ENCODE measurements at places on chromosomes 1 and 21.

DNA sequence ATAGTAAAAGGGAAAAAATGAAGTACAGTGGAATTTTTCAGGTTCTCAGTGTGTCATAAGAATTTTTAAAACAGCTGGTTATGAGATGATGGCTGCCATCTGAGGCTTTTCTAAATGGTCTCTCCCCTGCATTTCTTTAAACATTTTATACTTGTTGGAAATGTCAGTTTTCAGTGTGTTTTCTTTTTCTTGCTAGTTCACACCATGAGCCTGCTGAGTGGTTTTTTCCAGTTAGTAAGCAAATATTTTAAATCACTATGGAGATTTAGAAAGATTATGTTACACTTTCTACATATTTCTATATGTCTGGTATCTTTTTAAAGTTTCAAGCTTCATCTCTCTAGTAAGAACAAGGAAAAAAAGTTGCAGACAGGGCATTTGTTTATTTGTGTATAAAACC is 9.6 kb downstream of the RBM15 start:
- DNase-seq: no peak

- no peak for DNase-seq
These were observed 9.1 kb upstream of the SLC19A1 start for GRCh38 chr21:45551316-45551715.

DNA sequence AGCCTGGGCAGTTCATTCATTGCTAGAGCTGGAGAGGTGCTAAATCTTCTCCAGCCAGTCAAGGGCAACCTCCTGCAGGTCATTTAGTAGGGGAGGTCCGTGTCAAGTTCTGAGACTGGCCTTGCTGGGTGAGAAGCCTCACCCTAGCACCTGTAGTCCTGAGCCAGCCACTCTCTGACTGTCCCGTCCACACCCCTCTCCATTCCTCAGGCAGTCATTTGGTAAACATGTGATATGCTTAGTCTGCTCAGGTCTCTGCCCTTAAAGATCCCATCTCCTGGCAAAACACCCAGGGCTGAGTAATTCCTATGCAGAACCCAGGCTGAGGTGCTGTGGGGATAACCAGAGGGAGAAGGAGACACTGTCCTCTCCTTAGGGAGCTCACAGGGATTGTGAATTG is 13.7 kb upstream of the IGFN1 start:
- DNase-seq: no peak

DNA sequence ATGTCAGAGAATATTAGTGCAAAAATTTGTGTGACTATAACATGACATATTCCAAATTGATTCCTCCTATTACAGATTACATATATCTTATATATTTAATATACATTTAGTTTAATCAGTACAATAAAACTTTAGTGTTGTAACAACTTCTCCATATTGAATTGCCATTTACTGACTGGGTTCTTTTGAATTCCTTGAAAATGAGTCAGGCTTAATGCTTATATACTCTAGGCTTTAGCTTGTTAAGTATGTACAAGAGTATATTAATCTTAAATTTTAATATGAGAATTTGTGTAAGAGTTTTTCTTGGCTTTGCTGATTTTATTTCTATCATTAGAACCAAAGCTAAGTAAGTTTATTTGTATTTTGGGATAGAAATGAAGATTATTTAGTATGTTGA is 40.3 kb downstream of the XPR1 start:
- no peak for DNase-seq

- no peak for DNase-seq
These were observed 80.7 kb downstream of the MRPL37 start for GRCh38 chr1:54280651-54281050.

DNA sequence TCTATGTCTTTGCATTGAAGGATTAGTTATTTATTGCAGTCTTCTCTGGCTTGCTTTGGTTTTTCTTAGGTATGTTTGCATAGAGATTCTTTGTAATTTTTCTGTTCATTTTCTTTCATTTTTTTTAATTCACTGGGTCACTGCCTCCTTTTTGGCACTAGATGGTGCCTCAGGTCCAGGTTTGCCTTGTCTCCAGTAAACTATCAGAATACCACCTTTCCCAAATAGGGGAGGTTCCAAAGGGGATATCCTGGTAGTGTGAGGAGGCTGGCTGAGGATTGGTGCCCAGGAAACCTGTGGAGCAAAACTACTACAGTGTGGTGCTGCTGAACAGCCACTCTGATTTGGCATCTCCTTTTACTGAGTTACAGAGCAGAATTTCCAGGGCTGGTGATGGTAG is 257.1 kb downstream of the KCTD3 start:
- no peak for DNase-seq

DNA sequence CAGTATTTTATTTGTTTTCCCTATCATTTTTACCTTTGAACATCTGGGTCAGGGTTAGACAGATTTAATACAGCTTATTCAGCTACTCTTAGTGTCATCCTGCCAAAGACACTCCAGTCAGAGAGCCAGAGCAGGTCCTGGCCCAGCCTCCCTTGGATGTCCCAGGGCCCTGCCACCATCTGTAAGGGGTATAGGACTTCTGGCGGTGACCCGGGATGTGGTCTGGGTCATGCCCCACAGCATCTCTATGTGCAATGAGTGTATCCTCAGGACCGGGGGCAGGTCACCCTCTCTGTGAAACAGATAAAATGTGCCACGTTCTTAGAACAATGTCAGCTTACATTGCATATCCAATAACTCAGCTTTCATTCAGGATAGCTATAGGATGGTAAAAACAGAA is 37.8 kb upstream of the PRSS38 start:
- DNase-seq: no peak

- peak; percentile 63 for DNase-seq
These were observed 46.3 kb downstream of the GPA33 start for GRCh38 chr1:167043752-167044488.

DNA sequence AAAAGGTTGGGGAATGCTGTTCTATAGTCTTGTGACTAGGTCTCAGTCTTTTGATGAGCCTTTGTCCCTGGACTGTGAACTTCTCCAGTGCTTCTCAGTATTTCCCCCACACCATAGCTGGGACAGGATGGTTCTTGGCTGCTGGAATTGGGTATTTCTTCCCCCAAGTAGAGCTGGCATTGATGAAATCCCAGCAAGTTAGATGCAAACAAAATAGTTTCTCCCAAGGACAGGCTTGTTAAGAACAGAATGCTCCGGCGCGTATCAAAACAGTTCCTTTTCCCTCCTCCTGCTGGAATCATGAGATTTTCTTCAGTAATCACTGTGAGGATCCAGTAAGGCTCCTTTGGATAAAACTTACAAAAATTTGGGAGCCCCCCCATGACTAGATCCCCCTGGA is 162.6 kb downstream of the PIK3R3 start:
- DNase-seq: no peak

- DNase-seq: peak; percentile 31
These were observed 5.8 kb downstream of the TTC13 start for GRCh38 chr1:230972855-230973271.

DNA sequence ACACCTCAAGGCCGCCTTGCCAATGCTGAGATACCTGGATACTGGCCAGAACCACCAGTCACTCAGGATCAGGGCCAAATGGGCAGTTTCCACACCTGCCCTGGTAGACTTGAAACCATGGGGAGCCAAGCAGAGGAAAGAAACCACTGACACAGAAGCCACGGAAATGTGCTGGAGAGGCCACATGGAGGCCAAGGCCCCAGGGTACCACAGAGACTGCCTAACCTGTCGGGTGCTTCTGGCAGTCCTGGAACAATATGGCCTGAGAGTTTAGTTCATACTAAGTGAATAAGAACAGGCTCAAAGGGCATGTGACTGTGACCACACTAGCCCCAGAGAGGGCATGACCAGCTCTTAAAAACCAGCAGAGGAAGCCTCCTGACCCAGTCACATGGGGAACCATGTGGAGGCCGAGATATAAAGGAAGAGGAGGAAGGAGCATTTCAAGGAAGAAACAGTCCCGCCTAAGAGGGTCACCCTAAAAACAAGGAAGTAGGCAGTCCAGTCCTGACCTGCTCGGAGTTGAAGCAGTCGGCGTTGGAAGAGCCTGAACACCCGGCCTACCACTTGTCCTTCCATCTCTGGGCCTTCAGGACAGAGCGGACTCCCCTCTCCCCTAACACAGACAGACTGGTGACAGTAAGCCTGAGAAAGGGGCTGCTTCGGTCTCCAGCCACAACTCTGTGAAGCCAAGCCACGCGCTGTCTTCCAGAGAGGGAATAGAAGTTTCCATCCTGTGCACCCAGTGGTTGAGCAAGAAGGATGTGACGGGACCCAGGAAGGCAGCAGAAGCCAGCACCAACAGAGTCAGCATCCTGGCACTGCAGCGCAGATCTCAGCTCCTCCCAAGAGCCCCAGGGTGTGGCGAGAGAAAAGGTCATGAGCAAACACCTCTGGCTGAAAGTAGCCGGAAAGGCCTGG is at the start of gene DENND2D:
Gene DENND2D (minus strand): TSS at position 766 of the 921 bp plus-strand sequence. CDS start 187 bp downstream, at position 579.
- peak; percentile 62 for DNase-seq

DNA sequence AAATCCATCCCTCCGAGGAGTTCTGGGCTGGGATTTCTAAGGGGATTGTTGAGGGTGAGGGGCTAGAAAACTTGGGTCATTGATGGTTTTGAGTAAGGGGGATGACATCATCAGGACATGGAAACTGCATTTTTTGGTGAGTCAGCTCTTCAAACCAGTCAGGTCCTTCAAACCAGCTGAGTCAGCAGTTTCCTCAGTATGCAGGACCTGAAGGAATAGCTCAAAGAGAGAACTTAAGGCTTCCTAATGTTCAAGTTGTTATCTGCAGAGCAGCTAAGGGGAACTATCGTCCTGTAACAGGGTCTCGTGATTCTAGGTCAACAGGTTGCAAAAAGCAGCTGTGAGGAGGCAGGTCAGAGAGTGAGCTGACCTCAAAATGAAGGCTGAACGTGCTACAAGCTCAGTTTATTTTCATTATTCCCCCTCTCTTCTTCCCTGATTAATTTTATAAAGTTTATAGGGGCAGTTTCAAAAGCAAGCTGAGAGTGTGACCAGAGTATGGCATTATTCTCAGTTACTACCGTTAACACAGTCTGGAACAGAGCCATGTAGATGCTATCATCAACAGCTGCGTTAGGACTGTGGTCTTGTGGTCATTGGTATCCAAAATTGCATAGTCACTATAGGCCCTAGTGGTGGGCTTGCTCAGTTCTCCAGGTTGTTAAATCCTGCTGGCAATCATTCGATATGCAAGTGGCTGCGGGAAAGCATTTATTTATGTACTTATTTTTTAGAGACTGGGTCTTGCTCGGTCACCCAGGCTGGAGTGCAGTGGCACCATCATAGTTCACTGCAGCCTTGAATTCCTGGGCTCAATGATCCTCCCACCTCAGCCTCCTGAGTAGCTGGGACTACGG is 10.7 kb upstream of the SDC3 start:
- no peak for DNase-seq

GRCh38 chr1:32184650-32185049 is 5.2 kb downstream of the TXLNA start:
- DNase-seq: no peak

- no peak for DNase-seq
These were observed 38.7 kb upstream of the NEK7 start for GRCh38 chr1:198118134-198118533.

- DNase-seq: no peak
These were observed 100.9 kb downstream of the TSEN15 start for GRCh38 chr1:184152434-184152898.

GRCh38 chr1:193727850-193728249 is 541.4 kb upstream of the B3GALT2 start:
- DNase-seq: no peak

GRCh38 chr1:200971955-200972711 is 51.4 kb downstream of the KIF21B start:
- peak; percentile 66 for DNase-seq

- no peak for DNase-seq
These were observed 147.7 kb downstream of the MIS18A start for GRCh38 chr21:32131164-32131563.

DNA sequence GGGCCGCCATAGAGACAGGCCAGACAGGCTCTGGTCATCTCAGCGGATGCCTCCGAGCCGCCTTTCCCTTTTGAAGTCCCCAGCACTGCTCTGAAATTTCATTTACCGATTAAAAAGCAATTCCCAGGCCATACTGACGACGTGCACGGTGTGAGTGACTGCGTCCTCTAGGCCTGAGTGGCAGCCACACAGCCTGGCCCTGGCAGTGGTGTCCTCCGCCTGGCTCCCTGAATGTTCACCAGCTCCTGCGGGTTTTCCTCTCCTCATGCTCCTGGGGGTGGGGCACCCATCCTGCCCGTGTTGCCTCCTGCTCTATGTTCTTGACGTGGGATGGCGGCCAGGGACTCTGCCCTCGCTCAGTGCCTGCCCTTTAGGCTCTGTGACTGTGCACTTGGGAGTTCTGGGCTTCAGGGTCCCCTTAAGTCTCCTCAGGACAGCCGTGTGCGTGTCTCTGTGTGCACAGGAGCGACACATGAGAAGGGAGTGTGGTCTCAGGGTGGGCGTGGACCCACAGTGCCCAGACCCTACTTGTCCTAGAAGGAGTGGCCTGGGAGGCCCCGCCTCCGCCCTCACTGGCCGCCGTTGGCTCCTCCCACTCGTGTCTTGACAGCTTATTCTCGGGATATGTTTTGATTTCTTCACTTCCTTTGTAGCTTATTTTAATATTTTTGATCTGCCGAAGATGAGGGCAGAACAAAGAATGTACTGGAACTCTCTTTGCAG is 3.6 kb downstream of the SKI start:
- DNase-seq: peak; percentile 70

- no peak for DNase-seq
These were observed 595 bp downstream of the AK2 start for GRCh38 chr1:33036051-33036525.

DNA sequence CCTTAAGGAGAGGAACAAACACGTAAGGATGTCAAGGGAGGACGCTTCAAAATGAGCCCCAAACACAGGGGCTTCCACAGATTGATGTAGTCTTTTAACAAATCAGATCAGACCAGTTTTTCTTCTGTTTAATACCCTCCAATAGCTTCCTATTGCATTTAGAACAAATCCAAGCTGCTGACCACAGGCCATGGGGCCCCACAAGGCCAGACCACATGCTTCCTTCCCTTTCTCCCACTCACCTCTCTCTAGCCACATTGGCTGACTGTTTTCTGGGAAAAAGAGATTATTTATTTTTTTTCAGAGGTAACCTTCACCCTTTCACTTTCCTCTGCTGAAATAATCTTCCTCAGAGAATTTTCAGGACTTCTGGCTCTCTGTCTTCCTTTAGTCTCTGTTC is 380.6 kb downstream of the SIPA1L2 start:
- no peak for DNase-seq

GRCh38 chr1:33454646-33455282 is 17.7 kb upstream of the ZSCAN20 start:
- DNase-seq: no peak

- no peak for DNase-seq
These were observed 3.3 kb upstream of the KIF21B start for GRCh38 chr1:201026836-201027235.

GRCh38 chr1:14138135-14138506 is 438.1 kb downstream of the PRDM2 start:
- no peak for DNase-seq

DNA sequence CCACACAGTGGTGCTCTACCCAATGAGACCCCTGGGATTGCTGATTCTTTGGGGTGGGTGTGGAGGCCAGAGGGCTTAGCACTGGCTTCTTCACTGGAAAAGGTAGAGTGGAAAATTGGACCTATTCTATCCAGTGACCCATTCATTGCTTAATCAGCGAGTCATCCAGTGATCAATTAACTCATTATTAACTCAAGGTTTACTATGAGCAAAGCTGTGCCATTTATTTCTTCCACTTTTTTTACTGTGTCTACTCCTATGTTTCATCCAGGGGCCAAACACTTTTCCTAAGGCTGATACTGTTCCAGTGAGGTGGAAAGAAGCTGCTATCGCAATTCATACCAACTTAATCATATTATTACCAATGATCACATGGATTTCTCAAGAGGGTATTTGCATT is 363.9 kb downstream of the RPS6KC1 start:
- DNase-seq: no peak

GRCh38 chr1:197807216-197807615 is 31.9 kb upstream of the DENND1B start:
- DNase-seq: no peak

GRCh38 chr1:111476761-111477309 is 3.1 kb downstream of the C1orf162 start:
- DNase-seq: peak; percentile 11

All from stimulated activated CD4-positive, alpha-beta T cell treated with anti-CD3 and anti-CD28 coated beads, Interleukin-4, amount 100 ng/mL, for 1 hour (primary cell).